ENCODE measurements at places on chromosomes 12 and 14.

- DNase-seq = no peak
Observed at GRCh38 chr14:74911221-74911620, 11.8 kb downstream of the RPS6KL1 start.

DNA sequence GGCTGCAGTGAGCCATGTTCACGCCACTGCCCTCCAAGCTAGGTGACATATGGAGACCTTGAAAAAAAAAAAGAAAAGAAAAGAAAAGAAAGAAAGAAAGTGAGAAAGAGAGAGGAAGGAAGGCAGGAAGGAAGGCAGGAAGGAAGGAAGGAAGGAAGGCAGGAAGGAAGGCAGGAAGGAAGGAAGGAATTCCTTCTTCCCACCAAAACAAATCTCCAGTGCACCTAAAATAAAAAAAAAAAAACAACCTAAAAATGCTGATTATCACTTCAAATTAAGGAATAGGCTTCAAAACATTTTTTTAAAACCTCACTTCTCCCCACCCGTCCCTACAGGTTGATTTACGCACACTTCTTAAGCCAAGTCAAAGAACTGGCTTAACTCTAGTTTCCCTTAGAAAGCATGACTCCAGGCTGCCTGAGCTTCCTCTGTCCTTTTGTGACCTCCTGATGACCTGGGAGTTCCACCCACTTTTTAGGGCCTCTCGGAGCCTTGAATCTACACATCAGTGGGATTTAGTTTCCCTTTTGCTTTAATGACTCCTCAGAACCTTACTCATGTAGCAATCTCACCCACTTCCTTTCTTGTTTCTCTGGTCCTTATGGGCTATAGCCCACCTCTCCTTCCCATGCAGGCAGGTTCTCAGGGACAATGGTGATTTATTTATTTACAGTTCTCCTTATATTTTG lies 18.6 kb downstream of the DUSP6 start:
- no peak for DNase-seq

- no peak for DNase-seq
Observed at GRCh38 chr14:28059254-28059653, 707.3 kb upstream of the FOXG1 start.

DNA sequence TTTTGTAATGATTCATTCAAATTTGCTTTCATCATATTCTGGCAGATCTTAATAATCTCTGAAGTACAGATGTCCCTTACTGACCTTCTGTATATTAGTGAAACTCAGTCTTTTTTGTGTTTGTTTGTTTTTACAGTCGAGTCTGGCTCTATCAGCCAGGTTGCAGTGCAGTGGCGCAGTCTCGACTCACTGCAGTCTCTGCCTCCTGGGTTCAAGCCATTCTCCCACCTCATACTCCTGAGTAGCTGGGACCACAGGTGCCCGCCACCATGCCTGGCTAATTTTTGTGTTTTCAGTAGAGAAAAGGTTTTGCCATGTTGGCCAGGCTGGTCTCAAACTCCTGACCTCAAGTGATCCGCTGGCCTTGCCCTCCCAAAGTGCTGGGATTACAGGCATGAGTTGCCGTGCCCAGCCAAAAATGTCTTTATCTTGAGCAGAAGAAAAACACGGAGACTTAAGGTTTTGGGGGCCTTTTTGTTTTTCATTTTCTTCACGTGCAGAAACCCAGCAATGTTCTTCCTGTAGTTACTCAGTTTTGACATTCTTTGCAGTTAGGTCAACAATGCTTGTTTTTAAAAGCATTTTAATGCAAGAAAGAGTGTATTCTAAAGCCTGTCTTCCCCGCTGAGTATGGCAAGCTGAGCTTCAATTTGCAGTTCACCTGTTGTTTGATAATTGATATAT lies 79.5 kb downstream of the FAR2 start:
- DNase-seq = no peak

DNA sequence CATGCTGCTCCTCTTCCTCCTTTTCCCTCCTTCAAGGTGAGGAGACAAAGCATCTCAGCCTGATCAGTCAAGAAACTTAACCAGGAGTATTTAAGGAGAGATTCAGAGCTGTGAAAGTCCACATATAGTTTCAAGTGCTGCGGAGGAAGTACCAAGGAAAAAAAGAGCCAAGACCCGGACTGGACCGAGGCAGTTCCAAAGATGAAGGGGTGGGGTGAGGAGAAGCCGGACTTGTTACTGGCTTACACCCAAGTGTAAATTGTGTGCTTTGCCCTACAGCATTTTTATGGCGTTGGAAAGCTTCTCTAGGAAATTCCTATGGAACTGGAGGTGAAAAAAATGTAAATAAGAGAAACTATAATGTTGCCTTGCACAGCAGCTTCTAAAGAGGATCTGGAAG lies 263.1 kb downstream of the GRIN2B start:
- no peak for DNase-seq

DNA sequence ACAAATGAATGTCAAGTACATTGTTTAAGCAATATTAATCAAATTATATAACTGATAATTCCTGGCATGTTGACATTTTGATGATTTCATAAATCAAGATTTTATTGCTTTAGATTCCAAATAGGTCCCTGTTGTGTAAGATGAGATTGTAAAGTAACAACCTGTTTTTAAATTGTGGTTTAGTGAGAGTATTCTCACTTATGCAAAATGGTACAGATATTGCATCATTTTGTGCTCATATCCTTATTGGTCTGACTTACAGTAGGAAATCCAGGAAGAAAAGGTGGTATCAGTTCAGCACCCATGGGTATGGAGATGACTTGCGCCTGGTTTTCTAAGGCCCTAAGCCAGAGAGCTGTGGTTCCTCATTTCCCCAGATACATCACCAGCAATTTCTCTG lies 165.5 kb downstream of the KIF21A start:
- no peak for DNase-seq

GRCh38 chr12:51025836-51026638 lies at the start of gene SLC11A2:
Gene SLC11A2 (minus strand): TSS chr12:51026384. CDS start chr12:51010728, 15,656 bp downstream.
- peak; percentile 88 for DNase-seq

DNA sequence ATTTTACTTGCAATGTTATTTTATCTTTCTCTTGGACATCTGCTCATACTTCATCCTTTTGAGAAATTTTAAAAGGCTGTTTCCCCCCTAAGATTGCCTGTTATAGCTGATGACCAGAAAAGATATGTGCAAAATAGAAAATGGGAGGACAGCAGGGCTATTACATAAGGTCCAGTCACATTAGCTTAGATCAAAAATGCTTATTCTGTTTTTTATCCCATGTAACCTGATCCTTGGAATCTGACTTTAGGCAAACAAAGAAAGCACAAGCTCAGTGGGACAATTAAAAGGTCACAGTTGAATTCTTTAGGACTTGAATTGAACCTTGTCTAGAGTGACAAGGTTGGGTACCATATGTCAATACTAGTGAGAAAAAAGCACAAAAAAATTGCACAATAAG lies 65.1 kb upstream of the TRHDE start:
- no peak for DNase-seq

DNA sequence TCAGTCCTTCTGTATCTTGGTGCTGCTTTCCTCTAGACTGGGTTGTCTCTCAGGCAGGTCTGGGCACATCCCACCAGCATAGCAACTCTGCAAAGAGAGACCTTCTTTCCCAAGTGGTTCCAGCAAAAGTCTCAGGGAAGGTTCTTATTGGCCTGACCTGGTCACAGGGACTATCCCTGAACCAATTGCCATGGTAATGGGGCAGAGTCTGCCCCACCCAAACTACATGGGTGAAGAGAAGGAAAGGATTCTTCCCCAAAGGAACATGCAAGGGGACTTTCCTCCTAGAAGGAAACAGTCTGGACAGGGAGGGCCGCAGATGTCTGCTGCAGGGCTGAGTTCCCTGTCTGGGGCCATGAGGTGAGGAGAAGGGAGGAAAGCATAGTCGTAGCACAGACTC lies 122.2 kb upstream of the NCOR2 start:
- DNase-seq = no peak

DNA sequence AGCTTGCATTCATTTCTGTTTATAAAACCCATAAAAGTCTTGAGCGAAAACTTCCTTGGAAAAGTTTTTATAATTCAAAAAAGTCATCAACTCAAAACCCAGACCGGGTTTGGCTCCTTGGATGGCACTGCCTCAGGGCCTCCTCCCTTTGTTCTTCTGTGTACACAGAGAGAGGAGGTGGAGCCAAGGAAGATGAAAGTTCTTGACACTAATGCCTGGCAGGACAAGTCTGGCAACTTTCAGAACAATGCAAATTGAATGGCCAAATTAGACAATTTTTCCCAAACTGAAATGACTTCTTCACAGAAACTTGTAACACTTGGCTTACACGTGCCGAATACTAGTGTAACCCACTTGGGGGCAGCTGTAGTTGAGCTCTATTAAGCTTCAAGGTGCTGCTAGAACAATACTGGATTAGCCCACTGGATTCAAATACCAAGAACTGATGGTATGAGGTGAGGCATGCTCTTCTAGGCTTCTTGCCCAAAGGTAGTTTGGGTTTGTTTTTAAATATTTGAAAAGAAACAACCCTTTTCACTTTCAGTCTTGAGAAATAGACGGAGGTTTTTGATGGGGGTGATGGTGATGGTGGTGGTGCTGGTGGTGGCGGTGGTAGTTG lies 86.6 kb upstream of the FRMD6 start:
- DNase-seq = peak; percentile 63

GRCh38 chr14:56002342-56002741 lies 115.9 kb upstream of the PELI2 start:
- DNase-seq = no peak

GRCh38 chr14:37247791-37248461 lies 50.2 kb downstream of the MIPOL1 start:
- DNase-seq = no peak

DNA sequence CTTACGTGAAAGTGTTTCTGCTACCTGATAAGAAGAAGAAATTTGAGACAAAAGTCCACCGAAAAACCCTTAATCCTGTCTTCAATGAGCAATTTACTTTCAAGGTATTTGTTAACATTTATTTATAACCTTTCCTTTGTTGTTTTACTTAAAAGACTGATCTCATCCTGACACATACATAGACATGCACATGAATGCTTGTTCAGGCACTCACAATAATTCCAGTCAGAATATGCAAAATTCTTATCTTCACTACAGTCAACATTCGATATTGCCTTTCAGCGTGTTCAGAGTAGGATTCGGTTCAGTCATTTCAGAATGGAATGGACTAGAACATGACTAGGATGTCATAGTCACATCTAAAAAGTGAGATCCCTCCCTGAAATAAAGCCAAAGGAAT lies 394.6 kb downstream of the PAWR start:
- no peak for DNase-seq

GRCh38 chr12:14961466-14962152 lies at the start of gene ARHGDIB:
Gene ARHGDIB (minus strand): TSS chr12:14961601. CDS start chr12:14950712, 10,889 bp downstream.
- DNase-seq = peak; percentile 61

DNA sequence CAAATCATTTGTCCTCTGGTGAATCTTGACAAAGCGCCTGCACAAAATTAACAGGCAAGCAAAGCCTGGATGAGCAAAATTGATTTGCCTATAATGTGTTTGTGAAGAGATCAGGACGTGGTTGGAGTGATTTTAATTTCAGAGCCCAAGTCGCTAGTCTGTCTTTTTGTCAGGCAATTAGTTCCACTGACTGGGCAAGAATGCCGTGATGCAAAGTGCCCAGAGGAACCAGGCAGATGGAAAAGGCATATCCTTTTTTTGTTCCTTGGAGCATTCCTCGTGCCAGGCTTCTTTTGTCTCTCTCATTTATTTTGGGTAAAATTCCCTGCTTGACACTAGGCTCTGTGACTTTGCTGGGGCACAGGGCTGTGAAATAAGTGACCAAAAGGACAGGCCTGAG lies 65.9 kb upstream of the CCDC198 start:
- DNase-seq = no peak

GRCh38 chr14:104632781-104633180 lies 28.2 kb upstream of the TMEM179 start:
- no peak for DNase-seq

- DNase-seq = no peak
Observed at GRCh38 chr14:35740215-35740614, 68.9 kb downstream of the RALGAPA1 start.

- no peak for DNase-seq
Observed at GRCh38 chr14:78498062-78498595, 328.0 kb downstream of the NRXN3 start.

DNA sequence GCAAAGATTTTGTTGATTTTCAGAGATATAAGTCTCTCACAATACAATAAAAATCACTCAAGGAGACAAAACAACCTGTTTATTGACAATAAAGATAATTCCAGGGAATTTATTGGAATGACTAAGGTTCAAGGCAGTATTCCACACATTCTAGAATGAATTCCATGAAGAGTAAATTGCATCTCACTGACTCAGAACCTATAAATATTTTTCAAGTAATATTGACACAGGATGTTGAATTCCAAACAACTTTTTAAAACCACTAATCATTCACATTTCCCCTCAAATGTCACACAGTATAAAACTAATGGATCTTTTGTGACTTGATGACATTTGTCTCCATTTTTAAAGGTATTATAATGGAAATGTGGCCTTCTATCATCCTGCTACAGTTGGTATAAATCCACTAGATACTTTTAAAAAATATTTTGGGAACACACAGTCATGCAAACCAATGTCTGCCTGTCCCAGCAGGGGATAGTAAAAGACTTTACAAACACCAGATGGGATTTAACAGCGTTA lies 42.1 kb upstream of the LGR5 start:
- no peak for DNase-seq

- peak; percentile 1 for DNase-seq
Observed at GRCh38 chr12:82329508-82329907, 28.7 kb downstream of the CCDC59 start.

DNA sequence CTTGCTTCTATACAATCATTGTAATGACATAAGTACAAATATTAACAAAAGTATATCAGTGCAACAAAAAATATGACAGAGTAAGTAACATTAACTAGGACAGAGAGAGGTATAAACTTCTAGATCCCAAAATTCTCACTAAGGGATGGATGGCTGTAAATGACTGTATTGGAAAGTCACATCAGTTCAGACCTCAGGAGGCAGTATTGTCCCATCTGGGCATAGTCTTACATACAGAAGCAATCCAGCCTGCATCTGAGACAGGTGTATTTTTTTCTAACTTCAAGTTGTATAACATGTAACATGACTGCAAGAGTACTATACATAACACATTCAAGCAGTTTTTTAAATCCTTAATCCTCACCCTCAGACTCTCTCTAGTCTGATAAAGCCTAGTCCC lies 99.0 kb downstream of the GARIN6 start:
- DNase-seq = no peak

DNA sequence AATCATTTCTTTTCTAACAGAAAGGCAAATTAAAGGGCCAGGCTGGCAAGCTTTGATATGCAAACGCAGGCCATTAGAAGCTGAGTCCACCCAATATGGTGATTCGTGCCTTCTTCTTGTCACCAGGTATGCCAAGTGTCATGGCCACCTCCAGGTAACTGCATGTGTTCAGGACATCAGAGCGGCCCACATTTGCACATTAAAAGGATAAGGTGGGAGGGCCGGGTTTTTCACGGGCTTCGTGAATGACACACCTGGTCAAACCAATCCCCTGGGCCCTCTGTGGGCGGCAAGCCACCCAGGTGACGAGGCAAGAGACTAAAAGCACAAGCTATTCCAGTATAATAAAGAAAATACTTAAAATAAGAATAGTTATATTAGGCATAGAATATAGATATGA lies 75.9 kb upstream of the TSPAN11 start:
- DNase-seq = no peak

DNA sequence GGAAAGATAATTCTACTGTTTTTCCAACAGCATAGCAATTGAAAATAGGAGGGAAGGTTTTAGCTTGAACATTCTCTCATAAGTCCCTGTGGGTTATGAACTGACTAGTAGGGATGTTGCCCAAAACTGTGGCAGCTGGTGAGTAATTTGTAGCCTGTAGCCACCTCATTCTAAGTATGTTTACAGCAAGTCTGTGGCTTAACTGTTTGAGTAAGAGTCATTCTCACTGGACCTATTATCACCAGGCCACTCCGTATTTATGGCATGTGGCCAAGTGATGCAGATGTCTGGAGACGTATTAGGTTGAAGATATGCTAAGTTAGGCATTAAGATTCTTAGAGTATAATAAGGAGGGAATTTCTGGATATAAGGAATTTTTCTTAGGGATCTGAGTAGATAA lies 458.3 kb downstream of the ETNK1 start:
- DNase-seq = peak; percentile 88
